ENCODE measurements at places on chromosomes 3 and 15. TPM values are rescaled to one million over a fixed set of nuclear protein-coding genes. Genes with fewer than 3 reads are reported as not detected.

DNA sequence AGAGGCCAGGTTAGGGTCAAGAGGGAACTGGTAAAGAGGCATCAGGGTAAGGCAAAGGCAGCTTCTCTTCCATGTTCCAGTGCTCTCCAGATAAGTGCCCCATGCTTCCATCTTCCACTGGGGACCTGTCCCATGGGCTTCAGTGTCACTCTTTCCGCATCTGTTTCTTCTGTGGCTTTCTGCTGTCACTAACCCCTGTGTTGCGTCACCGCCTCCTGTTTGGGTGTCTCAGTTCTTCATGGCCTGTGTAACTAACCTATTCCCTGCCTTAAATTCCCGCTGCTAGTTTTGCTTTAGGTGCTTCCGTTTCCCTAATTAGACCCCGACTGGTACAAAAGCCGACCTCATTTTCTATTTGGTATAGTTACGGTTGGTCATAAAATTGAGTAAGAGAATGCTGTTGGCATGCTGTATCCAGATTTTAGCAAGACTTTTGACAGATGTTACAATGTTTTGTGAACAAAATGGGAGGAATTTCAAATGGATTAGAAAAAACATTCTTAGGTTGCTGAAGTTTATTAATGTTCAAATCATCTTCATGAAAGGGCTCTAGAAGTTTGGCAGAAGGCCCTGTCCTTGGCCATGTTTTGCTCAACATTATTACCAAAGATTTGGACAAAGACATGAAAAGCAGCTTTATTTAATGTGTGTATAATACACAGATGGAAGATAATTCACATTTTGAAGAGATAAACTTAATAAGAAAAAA, 245.3 kb downstream of the BBX start:
- no peak overlapping the region for H3K4me3 ChIP-seq
- H3K27ac ChIP-seq, result no peak overlapping the region
- H3K4me1 ChIP-seq, result peaks cover 9% of the 10 kb centered on the region

DNA sequence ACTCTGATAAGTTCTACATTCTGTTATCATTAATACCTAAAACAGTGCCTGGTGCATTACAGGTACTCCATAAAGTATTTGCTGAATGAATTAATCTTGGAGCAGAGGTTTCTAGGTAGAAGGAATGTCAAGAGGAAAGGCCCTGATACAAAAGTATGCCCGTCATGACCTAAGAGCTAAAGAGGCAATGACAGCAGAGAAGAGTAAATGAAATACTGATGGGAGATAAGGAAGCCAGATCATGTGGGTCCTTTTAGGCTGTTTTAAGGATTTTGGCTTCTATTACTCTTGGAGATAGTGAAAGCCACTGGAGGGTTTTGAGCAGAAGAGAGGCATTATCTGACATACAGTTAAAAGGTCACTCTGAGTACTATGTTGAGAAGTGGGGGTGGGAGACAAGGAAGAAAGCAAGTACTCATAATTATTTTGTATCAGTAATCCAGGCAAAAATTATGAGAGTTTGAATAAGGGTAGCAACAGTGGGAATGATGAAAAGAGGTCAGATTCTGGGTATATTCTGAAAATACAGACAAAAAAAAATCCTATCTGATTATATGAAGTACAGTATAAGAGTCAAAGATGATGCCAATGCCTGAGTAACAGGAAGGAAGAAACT, 48.3 kb downstream of the DENND4A start:
- no peak for DNase-seq
- H3K27ac ChIP-seq, result peak overlapping the region; percentile 12
- no peak overlapping the region for H3K4me3 ChIP-seq

- no peak overlapping the region for H3K27ac ChIP-seq
- DNase-seq, result peak; percentile 51
- H3K4me3 ChIP-seq, result no peak overlapping the region
These were observed 15.0 kb downstream of the IL12A start for GRCh38 chr3:160003520-160004128.

SYNPR gene
- total RNA-seq, result not detected

GRCh38 chr3:151550642-151551041, 89.8 kb upstream of the IGSF10 start:
- H3K27me3 ChIP-seq, result no peaks in the 10 kb centered on the region
- no peak overlapping the region for H3K27ac ChIP-seq
- no peak overlapping the region for H3K4me3 ChIP-seq
- no peak for DNase-seq

- no peaks in the 10 kb centered on the region for H3K27me3 ChIP-seq
- H3K27ac ChIP-seq, result peak overlapping the region; percentile 94
- peaks cover 51% of the 10 kb centered on the region for H3K4me1 ChIP-seq
- DNase-seq, result peak; percentile 92
These were observed 4.8 kb upstream of the BCL6 start for GRCh38 chr3:187750006-187750512.

- peaks cover 83% of the 10 kb centered on the region for H3K36me3 ChIP-seq
- H3K4me3 ChIP-seq, result no peak overlapping the region
- peak; percentile 56 for DNase-seq
- H3K27me3 ChIP-seq, result no peaks in the 10 kb centered on the region
- H3K4me1 ChIP-seq, result no peaks in the 10 kb centered on the region
These were observed 91.2 kb downstream of the SENP2 start for GRCh38 chr3:185677146-185677829.

DNA sequence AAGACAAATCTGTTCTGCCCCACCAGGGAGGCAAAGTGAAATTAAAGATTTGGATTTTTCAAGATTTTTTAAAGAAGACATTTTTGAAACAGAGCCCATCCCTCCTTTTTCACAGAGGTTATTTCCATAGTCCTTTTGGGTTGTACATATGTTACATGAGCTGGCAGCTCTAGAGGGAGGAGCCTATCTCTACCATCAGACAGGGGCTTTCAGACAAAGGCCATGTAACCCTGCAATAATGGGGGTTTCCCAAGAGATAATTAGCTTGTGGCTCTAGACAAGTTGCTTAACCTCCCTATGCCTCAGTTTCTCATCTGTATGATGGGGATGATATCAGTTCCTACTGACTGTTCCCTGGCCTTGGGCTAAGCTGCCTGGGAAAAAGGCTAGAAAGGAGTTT, 8.0 kb upstream of the TBC1D21 start:
- H3K4me3 ChIP-seq, result no peak overlapping the region
- no peaks in the 10 kb centered on the region for H3K27me3 ChIP-seq
- no peaks in the 10 kb centered on the region for H3K36me3 ChIP-seq
- H3K27ac ChIP-seq, result no peak overlapping the region
- H3K4me1 ChIP-seq, result no peaks in the 10 kb centered on the region

ASB14 gene
- not detected for total RNA-seq

GRCh38 chr3:38367779-38368178, 21.2 kb downstream of the XYLB start:
- H3K36me3 ChIP-seq, result peaks cover 31% of the 10 kb centered on the region
- H3K27me3 ChIP-seq, result no peaks in the 10 kb centered on the region
- DNase-seq, result no peak
- no peak overlapping the region for H3K27ac ChIP-seq

GRCh38 chr3:93969997-93970396, 3.7 kb downstream of the PROS1 start:
- no peaks in the 10 kb centered on the region for H3K27me3 ChIP-seq
- no peak for DNase-seq

DNA sequence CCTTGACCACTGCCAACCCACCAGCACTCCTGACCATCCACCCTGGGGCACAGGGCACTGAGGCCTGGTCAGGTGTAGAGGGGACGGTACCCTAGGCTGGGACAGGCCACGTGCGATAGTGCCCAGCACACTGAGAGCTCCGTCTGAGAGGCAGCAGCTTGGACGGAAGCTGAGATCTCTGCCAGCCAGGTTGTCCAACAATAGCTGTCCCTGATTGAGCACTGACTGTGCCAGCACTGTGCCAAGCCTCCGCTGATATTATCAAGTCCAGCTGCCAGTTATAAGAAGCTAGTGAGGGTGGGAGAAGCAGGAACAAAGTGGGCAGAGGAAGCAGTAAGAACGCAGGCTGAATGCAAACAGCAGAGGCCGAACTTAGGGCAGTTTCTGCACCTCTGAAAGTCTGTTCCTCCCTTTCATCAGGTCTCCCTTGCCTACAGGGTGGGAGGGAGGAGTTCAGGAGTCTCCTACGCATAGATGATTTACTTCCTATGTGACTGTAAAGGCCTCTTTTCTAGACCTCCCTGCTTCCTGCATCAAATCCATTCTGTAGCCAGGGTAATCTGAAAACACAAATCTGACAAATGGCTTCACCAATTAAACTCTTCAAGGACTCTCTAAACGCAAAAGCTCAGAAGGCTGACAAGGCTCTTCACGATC, 29.7 kb downstream of the MRPS11 start:
- no peak for DNase-seq
- H3K4me3 ChIP-seq, result no peak overlapping the region
- no peaks in the 10 kb centered on the region for H3K27me3 ChIP-seq
- H3K4me1 ChIP-seq, result peaks cover 16% of the 10 kb centered on the region
- H3K36me3 ChIP-seq, result no peaks in the 10 kb centered on the region
- H3K27ac ChIP-seq, result no peak overlapping the region

ZNF639 gene
- total RNA-seq, result 42.4 TPM

POPDC2 gene
- total RNA-seq, result 0.18 TPM

- no peaks in the 10 kb centered on the region for H3K36me3 ChIP-seq
- no peak for DNase-seq
- no peak overlapping the region for H3K4me3 ChIP-seq
- H3K4me1 ChIP-seq, result peaks cover 4% of the 10 kb centered on the region
These were observed 42.8 kb downstream of the TSC22D2 start for GRCh38 chr3:150450916-150451315.

SH2D7 gene
- not detected for total RNA-seq

FBXL2 gene
- total RNA-seq, result 1.2 TPM

- H3K27ac ChIP-seq, result no peak overlapping the region
- H3K4me3 ChIP-seq, result no peak overlapping the region
- no peaks in the 10 kb centered on the region for H3K36me3 ChIP-seq
- H3K27me3 ChIP-seq, result no peaks in the 10 kb centered on the region
These were observed 63.2 kb upstream of the SPPL2A start for GRCh38 chr15:50828610-50829206.

IGSF10 gene
- not detected for total RNA-seq

SYNM gene
- total RNA-seq, result 3.7 TPM

FAN1 gene
- 20.1 TPM for total RNA-seq

DUOXA2 gene
- not detected for total RNA-seq

GRCh38 chr15:68989541-68990230, 24.8 kb upstream of the NOX5 start:
- H3K27ac ChIP-seq, result no peak overlapping the region
- 0 out of 3 replicates have a peak, but pooled peaks cover 6% of the 10 kb centered on the region for H3K27me3 ChIP-seq
- H3K4me3 ChIP-seq, result no peak overlapping the region
- no peaks in the 10 kb centered on the region for H3K36me3 ChIP-seq
- H3K4me1 ChIP-seq, result no peaks in the 10 kb centered on the region
- no peak for DNase-seq

- H3K27me3 ChIP-seq, result no peaks in the 10 kb centered on the region
- no peak for DNase-seq
- H3K4me3 ChIP-seq, result no peak overlapping the region
- no peaks in the 10 kb centered on the region for H3K4me1 ChIP-seq
- no peak overlapping the region for H3K27ac ChIP-seq
These were observed 1237.9 kb downstream of the ROBO2 start for GRCh38 chr3:78277801-78278200.

PPP1R14D gene
- total RNA-seq, result 0.53 TPM

NMD3 gene
- 55.2 TPM for total RNA-seq

DNA sequence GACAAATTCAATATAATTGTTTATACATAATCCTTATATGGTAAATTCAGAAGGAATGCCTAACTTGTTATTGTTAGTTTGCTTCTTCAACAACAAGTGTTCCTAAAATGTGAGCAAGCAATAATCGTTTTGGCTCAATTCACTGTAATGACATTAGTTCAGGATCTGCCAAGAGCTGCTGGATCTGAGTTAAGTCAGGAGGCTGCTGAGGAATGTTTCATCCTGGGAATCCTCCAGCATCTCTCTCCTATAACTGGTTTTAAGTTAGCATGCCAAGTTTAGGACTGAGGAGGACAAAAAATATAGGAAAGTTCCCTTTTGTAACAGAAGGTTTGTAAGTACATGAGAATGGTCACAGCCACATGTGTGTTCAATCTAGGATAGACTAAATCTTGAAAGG, 4.9 kb upstream of the GTF2A2 start:
- H3K27me3 ChIP-seq, result no peaks in the 10 kb centered on the region
- DNase-seq, result no peak
- H3K36me3 ChIP-seq, result peaks cover 46% of the 10 kb centered on the region
- H3K27ac ChIP-seq, result no peak overlapping the region
- no peak overlapping the region for H3K4me3 ChIP-seq
- peaks cover 17% of the 10 kb centered on the region for H3K4me1 ChIP-seq

DNA sequence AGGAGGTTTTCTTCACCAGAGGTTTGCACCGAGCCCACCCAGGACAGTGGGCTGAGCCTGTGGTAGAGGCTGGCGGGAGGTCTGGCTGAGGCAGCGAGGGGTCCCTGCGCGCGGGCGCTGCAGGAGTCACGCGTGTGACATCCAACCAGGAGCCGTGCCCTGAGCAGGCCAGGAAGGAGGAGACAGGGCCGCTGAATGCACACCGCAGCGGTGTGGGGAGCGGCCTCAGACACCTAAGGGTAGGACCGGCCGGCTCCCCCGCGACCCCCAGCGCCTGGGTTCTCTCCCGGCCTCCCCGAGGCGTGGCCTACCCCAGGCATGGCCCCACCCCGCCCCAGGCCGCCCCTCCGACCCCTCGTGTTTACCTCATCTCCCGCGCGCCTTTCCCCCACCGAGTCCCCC, 412 bp downstream of the SLC41A3 start:
- H3K36me3 ChIP-seq, result no peaks in the 10 kb centered on the region
- DNase-seq, result peak; percentile 14
- H3K4me1 ChIP-seq, result peaks cover 27% of the 10 kb centered on the region
- no peaks in the 10 kb centered on the region for H3K27me3 ChIP-seq

GRCh38 chr3:15434756-15435155, 7.4 kb downstream of the EAF1 start:
- H3K36me3 ChIP-seq, result peaks cover 84% of the 10 kb centered on the region
- H3K4me1 ChIP-seq, result peaks cover 11% of the 10 kb centered on the region
- no peak overlapping the region for H3K27ac ChIP-seq
- H3K4me3 ChIP-seq, result no peak overlapping the region
- no peaks in the 10 kb centered on the region for H3K27me3 ChIP-seq
- no peak for DNase-seq

GRCh38 chr3:56800832-56801661, 702 bp downstream of the ARHGEF3 start:
- no peak for DNase-seq
- peak overlapping the region; percentile 71 for H3K4me3 ChIP-seq
- peaks cover 61% of the 10 kb centered on the region for H3K4me1 ChIP-seq
- no peaks in the 10 kb centered on the region for H3K36me3 ChIP-seq
- peak overlapping the region; percentile 47 for H3K27ac ChIP-seq

DNA sequence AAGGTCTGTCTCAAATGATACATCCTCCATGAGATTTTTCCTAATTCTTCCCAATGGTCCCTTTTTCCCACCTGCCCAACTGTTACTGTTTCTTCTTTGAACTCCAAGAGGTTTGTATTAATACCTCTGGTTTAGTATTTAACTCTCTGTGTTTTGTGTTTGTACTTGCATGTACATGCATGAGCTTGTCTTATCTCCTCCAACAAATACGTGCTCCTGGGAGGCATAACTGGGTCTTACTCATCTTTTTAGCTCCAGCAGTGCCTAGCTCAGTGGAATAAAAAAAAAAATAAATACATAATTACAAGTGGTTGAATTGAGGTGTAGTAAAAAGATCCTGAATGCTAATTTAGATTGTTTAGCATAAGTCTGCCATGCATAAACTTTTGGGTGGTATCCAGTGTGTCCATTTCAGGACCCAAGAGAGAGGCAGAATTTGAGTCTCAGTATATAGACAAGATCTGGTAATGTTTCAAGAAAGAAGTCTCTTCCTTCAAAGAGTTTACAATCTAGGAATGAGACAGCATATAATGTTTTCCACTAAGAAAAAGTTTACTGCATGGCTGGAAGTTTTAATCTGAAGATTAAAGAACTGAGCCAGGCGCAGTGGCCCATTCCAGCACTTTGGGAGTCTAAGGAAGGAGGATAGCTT, 1.7 kb upstream of the LYSMD2 start:
- no peak overlapping the region for H3K27ac ChIP-seq
- H3K4me3 ChIP-seq, result no peak overlapping the region
- H3K36me3 ChIP-seq, result no peaks in the 10 kb centered on the region
- no peak for DNase-seq
- H3K4me1 ChIP-seq, result no peaks in the 10 kb centered on the region

Measured in HepG2 (cell line).